Activated CD4-positive, alpha-beta memory T cell treated with anti-CD3 and anti-CD28 coated beads for 36 hours (primary cell): ENCODE measurements at places on chromosomes 12 and 14. TPM values are rescaled to one million over a fixed set of nuclear protein-coding genes. Genes with fewer than 3 reads are reported as not detected.

GRCh38 chr12:130013771-130014484 is 110.1 kb upstream of the TMEM132D start:
- peak; percentile 59 for DNase-seq

GRCh38 chr14:62125793-62126192 is 363.6 kb downstream of the SNAPC1 start:
- DNase-seq, result no peak

DNA sequence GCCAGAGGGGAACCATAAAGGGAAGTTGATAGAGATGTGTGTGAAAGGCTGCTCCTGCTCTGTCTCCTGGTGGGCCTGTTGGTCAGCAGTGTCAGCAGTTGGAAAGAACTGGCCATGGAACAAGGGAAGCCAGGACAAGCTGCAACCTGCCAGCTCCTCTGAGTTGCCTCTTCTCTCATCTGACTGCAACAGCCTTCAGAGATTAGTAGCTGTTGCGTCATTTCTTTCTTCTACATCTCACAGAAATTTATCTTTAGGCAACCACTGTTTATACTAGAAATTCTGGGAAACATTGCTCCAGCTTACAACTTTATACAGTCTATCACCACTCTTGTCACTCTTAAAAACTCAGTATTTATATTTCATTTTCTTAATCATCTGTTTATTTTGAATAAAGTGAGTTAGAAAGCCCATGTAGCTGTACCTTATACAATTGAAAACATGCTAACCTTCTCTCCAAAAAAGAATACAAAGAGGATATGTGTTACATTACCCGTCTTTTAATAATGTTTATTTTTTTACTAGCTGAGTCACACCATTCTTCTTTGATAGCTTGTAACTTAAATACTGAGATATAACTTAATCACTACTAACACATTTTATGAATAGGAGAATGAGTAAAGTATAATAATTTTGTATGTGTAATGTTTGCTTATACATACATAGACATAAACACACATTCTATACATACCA is 224.2 kb downstream of the LRFN5 start:
- DNase-seq, result no peak

DNA sequence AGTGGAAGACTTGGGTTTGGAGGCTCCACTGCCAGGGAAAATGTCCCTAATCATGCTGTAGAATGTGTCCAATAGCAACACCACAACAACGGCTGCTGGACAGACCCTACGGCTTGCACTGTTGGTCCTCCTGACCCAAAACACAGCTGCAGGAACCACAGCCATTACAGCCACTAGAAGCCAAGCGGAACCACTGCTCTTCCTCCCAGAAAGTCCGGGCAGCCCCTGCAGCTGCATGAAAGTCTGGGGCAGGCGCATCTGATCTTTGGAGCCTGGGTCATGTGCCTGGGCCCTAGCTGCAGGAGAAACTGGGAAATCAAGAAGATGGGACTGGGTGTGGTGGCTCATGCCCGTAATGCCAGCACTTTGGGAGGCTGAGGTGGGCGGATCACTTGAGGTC is 124.7 kb upstream of the METAP2 start:
- no peak for DNase-seq

MSI1 gene
- 2.7 TPM for total RNA-seq

DIO2 gene
- not detected for total RNA-seq

DNA sequence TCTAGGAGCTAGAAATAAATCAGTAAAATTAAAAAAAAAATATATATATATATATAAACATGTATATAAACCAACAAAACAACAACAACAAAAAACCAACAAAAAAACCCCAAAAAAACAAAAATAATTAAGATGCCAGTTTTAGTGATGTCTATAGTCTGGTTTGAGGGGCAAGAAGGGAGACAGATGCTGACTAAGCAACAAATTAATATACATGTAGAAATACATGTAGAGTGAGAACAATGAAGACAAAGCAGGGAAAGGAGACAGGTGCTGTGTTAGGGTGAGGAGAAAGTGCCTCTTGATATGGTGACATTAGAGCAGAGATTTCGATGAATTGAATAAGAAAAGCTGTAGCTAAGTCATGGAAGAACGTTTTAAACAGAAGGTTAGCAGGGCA is 477.9 kb downstream of the APAF1 start:
- no peak for DNase-seq

TAS2R31 gene
- 1.1 TPM for total RNA-seq

PMCH gene
- 0.59 TPM for total RNA-seq

COX8C gene
- not detected for total RNA-seq

DNA sequence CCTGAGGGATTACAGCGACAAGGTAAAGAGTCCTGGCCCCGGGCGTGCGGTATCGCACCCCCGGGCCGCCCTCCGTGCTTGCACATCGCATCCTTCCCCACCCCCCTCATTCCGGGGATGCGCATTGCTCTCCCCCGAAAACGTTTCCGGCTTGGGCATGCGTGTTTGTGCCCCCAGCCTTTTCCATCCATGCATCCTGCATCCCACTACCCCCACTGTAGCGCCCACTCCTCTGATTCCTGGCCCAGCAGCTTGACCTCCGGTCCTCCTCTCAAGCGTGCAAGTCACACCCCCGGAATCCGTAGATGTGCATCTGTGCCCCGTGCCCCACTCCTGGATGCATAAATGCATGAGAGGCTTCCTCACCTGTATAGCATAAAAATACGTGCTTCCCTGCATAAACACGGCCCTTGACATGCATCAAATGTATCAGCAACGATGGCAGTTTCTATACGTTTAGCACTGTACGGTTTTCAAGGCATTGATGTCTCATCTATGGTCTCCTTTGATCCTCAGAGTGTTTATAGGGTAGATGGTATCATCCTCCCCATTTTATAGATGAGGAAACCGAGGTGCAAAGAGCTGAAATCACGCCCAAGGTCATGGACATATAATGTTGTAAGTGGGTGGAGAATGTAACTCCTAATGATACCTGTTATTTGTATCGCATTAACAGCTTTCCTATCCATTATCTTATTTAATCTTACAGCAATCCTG is 484 bp downstream of the RIC8B start:
- DNase-seq, result peak; percentile 41

DNA sequence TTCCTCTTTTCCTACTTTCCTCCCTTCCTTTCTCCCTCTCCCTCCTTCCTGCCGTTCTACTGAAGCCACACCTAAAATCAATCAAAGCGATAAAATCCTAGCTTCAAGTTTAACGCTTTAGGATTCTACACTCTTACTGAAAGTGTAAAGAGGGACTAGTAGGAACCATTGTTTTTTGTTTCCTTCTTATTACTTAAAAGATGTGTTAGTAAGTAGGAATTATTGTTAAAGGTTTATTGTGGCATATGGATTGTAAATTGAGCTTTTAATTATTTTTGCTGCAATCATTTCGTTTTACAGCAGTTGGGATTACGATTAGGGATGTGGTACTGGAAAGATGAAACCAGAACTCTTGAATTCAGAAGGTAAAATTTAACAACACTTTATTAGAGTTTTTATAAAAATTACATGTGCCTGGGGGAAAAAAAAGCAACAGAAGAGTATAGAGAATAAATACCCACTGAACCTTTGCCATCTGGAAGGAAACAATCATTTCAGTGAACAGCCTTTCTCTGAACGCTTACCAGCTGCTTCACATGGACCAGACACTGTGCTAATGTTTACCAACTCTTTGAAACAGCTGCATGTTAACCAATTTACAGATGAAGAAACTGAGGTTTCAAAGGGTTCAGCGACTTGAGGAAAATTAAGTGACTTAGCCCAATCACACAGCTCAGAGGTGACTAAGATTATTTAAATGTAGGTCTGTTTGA is 1.0 kb downstream of the PPP1R36 start:
- no peak for DNase-seq

DNA sequence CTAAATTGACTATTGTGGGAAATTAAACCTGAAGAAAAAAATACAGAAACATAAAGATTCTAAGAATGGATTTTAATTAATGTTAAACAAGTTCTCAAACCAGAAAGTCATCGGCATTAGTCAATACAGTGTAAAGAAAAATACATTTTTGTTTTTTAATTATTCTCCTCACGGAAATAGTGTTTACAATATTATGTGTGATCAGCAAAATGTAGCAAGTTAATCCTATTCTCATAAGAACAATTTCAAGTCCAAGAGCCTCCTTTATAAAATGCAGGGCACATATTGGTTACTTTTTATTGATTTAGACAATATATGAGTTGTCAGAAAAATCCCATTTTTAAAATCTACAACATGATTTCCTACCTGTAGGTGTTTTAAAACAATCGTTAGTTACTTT is 158.0 kb upstream of the MGAT4C start:
- no peak for DNase-seq

GRCh38 chr12:5204271-5204670 is 160.6 kb downstream of the KCNA5 start:
- no peak for DNase-seq

DNA sequence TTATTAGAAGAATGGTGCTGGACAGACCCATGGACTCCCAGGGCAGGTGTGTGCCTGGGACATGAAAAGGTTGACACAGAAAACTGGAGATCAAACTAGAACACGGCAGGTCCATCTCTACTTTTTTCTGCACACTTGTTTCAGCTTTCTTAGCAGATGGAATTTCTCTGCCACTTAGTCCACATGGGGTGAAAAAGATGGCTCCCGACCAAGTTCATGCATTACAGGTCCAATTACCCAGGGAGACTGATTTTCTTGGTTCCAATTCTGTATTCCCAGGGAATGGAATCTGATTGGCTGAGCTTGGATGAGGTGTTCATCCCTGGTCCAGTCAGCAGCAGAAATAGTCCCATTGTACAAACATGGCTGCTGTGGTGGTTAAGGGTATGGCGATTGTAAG is 238.9 kb upstream of the SRRM4 start:
- DNase-seq, result no peak

DNA sequence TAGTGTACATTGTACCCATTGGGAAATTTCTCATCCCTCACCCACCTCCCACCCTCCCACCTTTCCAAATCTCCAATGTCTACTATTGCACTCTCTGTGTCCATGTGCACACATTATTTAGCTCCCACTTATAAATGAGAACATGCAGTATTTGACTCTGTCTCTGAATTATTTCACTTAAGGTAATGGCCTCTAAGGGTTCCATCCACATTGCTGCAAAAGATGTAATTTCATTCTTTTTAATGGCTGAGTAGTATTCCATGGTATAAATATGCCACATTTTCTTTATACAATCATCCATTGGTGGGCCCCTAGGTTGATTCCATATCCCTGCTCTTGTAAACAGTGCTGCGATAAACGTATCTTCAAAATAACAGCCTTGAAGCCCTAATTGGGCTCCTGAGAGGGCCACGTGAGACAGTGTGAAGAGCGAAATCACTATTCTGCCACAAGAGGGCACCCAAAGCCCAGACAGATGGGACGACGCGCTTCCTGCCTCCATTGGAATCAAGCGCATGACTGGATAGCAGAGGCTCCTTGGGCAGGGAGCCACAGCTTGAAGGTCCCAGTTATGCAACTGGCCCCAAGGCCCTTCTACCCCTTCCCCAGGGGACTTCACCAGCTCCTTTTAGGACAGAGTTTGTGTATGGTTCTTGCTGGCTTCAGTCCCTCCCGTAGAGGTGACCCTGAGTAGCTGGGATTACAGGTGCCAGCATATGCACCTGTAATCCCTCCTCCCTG is 21.3 kb upstream of the CD27 start:
- DNase-seq, result peak; percentile 86

GRCh38 chr14:25411781-25412757 is 362.1 kb upstream of the STXBP6 start:
- no peak for DNase-seq

- DNase-seq, result no peak
Measured at GRCh38 chr12:304805-305204, 42.2 kb upstream of the SLC6A13 start.

GRCh38 chr12:93322784-93323183 is 54.9 kb upstream of the NUDT4 start:
- no peak for DNase-seq

CEP170B gene
- total RNA-seq, result 5.2 TPM

DNA sequence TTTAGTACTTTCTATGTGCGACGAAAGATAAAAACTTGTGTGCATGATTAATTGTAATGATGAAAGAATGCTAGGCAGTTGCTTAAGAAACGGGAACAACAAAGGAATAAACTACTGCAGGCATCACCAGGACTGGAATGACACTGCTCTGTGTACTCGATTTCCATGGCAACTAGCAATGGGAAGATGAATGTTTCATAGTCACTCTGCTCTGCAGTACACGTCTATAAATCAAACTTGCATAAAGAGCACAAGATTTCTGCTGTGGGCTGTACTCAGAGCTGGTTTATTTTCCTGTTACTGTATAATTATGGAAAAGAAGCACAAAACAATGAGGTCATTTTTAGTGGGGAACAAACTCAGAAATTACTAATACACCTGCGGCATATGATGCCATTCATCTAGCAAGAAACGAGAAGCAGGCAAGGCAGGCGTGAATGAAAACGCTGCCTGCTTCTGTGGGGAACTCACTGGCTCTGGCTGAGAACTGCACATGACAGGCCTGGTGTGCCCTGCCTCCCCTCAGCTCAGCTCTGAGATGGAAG is 41.8 kb downstream of the EFCAB11 start:
- no peak for DNase-seq

PIK3C2G gene
- total RNA-seq, result not detected

GRCh38 chr14:87690076-87690613 is 302.8 kb downstream of the GALC start:
- no peak for DNase-seq

GRCh38 chr12:19867970-19868369 is 428.7 kb downstream of the AEBP2 start:
- DNase-seq, result no peak

POMT2 gene
- 13.1 TPM for total RNA-seq

DNA sequence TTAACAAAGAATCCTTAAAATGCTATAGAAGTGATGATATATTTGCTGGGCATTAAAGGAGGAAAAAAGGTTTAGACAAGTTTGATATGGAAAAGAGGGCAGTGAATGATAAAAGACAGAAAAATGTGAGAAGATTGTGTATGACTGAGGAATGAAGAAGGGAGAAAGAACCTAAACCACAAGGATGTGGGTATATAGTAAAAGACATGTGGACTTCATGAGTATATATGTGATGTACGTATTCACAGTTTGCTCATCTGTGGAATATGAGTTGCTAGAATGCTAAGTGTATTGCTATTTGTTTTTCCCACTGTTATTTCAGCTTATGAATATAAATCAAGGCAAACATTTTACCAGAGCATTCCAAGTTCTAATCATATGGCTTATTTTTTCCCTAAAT is 2.1 kb upstream of the SLC16A7 start:
- no peak for DNase-seq

GRCh38 chr12:16307856-16308475 is 30.5 kb upstream of the SLC15A5 start:
- no peak for DNase-seq

- no peak for DNase-seq
Measured at GRCh38 chr14:42111355-42111754, 504.7 kb downstream of the LRFN5 start.

PRB3 gene
- total RNA-seq, result not detected
